A673 (cell line): ENCODE measurements at places on chromosomes 5 and 9. TPM values are rescaled to one million over a fixed set of nuclear protein-coding genes. Genes with fewer than 3 reads are reported as not detected.

TMEM252 gene
- total RNA-seq: not detected in 2 replicates

ABO gene
- total RNA-seq: not detected in 2 replicates

PCDHGB7 gene
- total RNA-seq: 3.7 and 4.0 TPM in 2 replicates

GRCh38 chr9:87830446-87830845 is 52.2 kb upstream of the SPATA31E1 start:
- no peaks in the 10 kb centered on the region for H3K4me1 ChIP-seq
- no peaks in the 10 kb centered on the region for H3K36me3 ChIP-seq
- no peak overlapping the region for H3K27ac ChIP-seq
- H3K4me3 ChIP-seq: no peak overlapping the region
- H3K27me3 ChIP-seq: no peaks in the 10 kb centered on the region

DNA sequence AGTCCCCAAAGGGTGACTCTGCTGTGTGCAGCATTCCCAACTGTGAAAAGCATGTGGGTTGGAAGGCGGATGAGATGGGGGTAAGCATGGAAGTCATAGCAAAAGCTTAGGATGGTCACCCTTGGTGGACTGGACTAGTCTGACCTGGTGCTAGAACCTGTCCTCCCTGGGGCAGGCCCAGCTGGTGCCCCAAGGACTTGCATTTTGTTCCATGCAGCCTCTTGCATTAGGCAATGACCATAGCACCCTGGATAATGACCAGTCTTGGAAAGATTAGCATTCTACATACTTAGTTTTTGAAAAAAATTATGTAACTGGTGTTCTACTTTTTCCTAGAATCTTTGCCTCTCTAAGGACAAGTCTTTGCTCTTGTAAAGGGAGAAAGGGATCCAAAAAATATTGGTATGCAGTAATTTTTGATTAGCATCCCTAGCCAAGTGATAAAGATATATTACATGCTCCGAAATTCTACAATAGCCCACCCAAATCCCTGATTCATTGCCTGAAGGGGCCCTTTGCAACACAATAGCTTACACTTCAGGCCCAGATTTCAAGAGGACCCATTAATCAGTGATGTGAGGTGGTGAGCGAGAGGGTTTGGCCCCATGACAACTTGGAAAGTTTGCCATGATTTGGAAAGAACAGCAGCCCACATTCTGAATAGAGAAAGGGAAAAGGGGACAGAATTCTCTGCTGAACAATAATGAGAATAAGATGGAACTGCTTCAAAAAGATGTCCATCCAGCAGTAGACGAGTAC is 93.3 kb upstream of the CD180 start:
- no peaks in the 10 kb centered on the region for H3K36me3 ChIP-seq
- no peak overlapping the region for H3K27ac ChIP-seq
- no peak for DNase-seq

DNA sequence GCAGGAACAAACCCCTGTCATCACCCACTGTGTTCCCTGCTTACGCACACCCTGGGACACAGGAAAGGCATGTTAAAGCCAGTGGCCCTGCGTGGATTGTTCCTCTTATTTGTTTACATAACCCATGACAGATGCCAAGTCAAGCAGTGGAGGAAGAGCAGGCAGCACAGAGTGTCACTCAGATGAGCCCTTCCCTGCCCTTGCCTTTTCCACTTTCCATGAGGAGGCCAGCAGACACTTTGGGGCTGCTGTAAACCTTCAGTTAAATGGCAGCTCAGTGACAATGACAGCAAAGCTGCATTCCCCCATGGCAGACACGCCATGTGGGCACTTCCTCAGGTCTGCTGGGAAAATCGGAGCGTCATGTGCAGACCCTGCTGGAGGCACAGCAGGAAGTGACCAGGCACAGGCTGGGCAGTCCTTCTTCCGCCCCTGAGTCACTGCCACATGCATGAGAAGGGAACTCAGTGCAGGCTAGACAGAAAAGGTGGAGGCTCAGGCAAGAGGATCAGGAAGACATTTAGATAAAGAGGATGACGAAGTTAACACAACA is 216.8 kb upstream of the PIK3R1 start:
- no peaks in the 10 kb centered on the region for H3K4me1 ChIP-seq
- no peak overlapping the region for H3K27ac ChIP-seq
- DNase-seq: peak; percentile 49
- no peaks in the 10 kb centered on the region for H3K36me3 ChIP-seq
- no peaks in the 10 kb centered on the region for H3K27me3 ChIP-seq

- no peak overlapping the region for H3K4me3 ChIP-seq
- H3K27me3 ChIP-seq: no peaks in the 10 kb centered on the region
- no peaks in the 10 kb centered on the region for H3K4me1 ChIP-seq
- no peak for DNase-seq
These were observed 87.0 kb upstream of the CCNH start for GRCh38 chr5:87499478-87500410.

- peaks cover 54% of the 10 kb centered on the region for H3K4me1 ChIP-seq
- no peaks in the 10 kb centered on the region for H3K36me3 ChIP-seq
- peak; percentile 87 for DNase-seq
- H3K27ac ChIP-seq: no peak overlapping the region
- no peak overlapping the region for H3K4me3 ChIP-seq
These were observed 7.5 kb downstream of the RASGRF2 start for GRCh38 chr5:80967500-80968181.

DNA sequence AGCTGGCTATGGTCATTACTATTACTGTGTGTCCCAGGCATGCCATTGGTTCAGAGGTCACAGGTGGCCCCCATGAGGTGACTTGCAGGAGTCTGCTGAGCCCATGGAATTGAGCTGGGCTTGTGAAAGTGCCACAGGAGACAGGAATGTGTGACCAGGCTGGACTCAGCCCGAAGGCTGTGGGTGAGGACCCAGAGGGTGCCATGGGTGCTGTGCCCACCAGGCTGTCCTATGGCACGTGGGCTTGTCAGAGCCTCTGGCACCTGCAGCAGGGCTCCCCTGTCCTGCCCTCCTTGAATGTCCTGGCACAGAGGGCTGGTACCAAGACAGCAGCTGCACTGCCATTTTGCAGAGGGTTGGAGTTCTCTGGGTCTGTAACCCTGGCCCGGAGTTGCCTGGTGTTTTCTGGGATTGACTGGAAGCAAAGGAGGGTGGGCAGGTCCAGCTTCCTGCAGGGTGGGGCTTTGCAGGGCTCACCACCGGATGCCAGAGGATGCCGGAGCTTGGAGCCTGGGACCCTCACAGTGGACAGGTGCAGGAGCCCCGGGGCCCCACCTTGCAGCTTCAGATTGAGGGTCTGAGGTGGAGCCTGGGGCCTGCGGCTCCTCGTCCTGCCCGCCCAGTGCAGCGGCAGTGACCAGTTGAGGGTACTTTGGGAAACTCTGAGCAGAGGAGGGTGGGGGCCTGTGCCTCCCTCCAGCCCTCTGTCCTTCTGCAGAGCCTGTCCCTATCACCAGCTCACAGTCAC is 14.2 kb downstream of the COL5A1 start:
- no peaks in the 10 kb centered on the region for H3K27me3 ChIP-seq
- no peak overlapping the region for H3K4me3 ChIP-seq
- no peaks in the 10 kb centered on the region for H3K36me3 ChIP-seq
- no peak for DNase-seq

DNA sequence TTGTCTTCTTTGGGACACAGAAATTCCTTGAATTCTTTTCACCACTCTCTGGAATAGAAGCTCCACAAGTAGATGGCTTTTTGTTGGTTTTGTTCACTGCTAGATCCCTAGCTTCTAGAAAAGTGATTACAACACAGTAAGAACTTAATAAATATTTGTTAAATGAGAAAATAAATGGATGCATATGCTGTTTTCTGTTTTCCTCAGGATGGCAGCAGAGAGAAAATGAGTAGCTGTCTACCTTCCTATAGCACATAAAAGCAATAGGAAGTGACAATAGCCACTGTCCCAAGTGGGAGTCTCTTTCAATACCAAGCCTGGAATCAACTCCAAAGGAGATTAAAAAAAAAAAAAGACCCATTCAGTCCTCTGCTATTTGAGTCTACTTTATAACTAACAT is 100.6 kb upstream of the NREP start:
- no peaks in the 10 kb centered on the region for H3K27me3 ChIP-seq
- no peaks in the 10 kb centered on the region for H3K4me1 ChIP-seq
- no peak overlapping the region for H3K27ac ChIP-seq
- no peak overlapping the region for H3K4me3 ChIP-seq
- DNase-seq: no peak

DNA sequence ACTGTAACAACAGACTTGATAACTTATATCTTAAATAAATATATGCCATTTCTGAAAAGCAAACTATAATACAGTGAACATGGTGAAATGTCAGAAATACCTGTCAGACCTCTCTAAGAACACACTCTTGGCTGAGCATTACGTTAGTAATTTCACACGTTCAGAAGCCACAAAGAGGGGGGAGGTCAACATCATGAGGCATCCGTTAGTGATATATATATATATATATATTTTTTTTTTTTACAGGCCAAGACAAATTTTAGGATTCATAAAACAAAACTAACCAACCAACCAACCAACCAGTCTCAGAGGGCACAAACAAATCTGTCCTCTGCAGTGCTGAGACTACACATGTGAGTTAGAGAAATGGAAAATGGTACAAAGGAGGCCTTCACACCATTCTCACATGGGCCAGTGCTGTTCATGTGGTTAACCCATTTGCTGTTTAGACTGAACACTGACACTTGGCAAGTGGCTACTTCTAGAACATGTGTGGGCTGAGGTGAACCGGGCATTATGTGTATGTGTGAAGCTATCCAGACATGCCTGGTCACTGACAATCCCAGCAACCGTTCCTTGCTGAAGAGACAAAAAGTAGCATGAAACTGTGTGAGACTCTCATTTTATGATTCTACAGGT is 54.5 kb downstream of the ELL2 start:
- H3K4me3 ChIP-seq: no peak overlapping the region
- DNase-seq: no peak
- H3K27ac ChIP-seq: no peak overlapping the region
- no peaks in the 10 kb centered on the region for H3K27me3 ChIP-seq
- no peaks in the 10 kb centered on the region for H3K4me1 ChIP-seq
- no peaks in the 10 kb centered on the region for H3K36me3 ChIP-seq

GRCh38 chr5:137310051-137310730 is 188.9 kb downstream of the SPOCK1 start:
- no peak overlapping the region for H3K4me3 ChIP-seq
- H3K27me3 ChIP-seq: no peaks in the 10 kb centered on the region
- no peaks in the 10 kb centered on the region for H3K36me3 ChIP-seq

- peaks cover 8% of the 10 kb centered on the region for H3K4me1 ChIP-seq
- no peaks in the 10 kb centered on the region for H3K36me3 ChIP-seq
- H3K27ac ChIP-seq: no peak overlapping the region
- H3K27me3 ChIP-seq: no peaks in the 10 kb centered on the region
- H3K4me3 ChIP-seq: no peak overlapping the region
These were observed 101.4 kb upstream of the SMARCA2 start for GRCh38 chr9:1913631-1914330.

GRCh38 chr5:41012318-41012717 is 58.8 kb downstream of the MROH2B start:
- no peaks in the 10 kb centered on the region for H3K36me3 ChIP-seq
- no peak for DNase-seq
- H3K4me1 ChIP-seq: no peaks in the 10 kb centered on the region
- no peak overlapping the region for H3K27ac ChIP-seq
- H3K4me3 ChIP-seq: no peak overlapping the region
